ENCODE measurements at places on chromosomes 2 and 18. TPM values are rescaled to one million over a fixed set of nuclear protein-coding genes. Genes with fewer than 3 reads are reported as not detected.

Gene LAMA3
- total RNA-seq, result 19.1 TPM

Gene WNT6
- not detected for total RNA-seq

Gene SLC4A3
- total RNA-seq, result 2.1 TPM

Gene CTAGE1
- total RNA-seq, result not detected

Gene HDAC4
- total RNA-seq, result 15.5 TPM

Gene ANKRD29
- 7.3 TPM for total RNA-seq

Measured in smooth muscle cell of bladder (primary cell).